ENCODE measurements at places on chromosomes 5 and 9.

DNA sequence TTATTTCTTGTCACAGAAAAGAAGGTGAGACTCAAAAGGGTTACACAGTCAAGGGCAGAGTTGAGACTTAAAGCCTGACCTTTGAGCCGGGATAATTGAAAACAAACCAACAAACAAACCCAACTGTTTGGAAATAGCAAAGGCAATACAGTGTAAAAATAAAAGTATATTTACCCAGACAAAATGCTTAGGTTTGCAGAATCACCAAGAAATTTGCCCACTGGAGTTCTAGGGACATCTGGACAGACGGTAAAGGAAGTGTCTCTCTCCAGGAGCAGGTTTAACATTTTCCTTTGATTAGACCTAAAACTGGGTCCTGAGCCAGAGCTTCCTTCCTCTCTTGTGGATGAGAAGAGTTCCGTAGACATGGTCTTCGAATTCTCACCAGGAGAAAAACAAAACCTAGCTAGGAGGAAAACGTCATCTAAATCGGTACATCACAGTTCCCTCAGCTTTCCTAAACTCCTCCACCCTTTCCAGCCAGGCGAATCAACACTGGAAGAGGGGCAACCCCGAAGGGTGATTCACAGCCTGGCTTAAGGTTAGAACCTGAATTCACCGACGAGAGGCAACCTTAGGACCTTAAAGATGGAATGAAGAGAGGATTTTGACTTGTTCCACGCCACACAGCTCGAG is 673 bp downstream of the CDC25C start:
- DNase-seq = no peak

- DNase-seq = no peak
Measured at GRCh38 chr5:157606046-157606445, 30.5 kb upstream of the ADAM19 start.

- DNase-seq = no peak
Measured at GRCh38 chr5:68337235-68337634, 121.7 kb downstream of the PIK3R1 start.

DNA sequence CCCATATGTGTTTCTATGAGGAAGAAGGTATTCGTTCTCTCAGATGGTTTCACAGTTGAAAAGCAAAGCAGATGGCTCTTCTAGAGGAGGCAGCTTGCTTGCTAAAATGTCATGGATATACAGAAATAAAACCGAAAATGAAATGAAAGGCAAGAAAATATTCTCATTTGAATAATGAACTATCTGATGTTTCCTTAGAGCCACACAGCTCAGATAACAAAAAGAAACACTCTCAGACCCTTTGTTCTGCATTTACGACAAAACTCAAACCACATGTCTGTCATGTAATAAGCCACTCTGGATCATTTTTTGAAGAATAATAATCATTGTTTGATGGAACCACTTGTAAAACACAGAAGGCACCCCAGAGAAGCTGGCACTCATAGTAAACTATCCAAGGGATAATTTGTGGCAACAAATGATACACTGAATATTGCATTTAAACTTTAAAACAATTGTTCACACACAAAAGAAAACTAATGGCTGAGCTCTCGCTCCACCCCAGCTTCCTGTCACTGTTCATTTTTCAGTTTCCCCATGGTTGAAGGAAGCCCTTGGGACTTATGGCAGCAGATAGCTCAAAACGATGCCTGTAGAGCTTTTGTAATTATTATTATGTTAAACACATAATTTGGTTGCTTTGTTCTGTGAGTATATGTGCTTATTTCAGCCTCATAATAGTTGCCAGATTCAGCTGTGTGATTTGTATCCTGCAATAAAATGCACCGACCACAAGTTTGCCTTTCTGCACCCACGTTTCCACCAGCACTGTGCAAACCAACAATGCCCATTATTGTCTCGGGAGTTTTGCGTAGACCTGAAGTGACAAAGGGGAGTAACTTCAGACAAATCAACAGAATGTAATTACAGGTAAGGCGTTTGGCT is 256.0 kb downstream of the TMEM167A start:
- no peak for DNase-seq

DNA sequence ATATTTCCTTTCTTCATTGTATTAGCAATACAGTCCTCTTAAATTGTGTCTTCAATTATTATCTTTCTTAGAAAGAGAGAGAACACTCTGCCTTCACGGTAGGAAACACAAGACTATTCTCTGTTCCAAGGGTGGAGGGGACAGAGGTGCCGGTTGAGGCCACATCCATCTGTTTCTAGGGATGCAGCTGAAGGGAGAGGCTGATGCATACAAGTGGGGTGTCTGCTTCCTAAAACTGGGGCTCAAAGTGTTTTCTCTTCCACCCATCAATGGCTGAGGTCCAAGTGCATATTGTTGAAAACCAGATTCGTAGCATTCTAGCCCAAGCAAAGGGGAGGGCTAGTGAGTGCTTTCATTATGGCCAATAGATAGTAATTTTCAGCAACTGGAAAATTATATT is 9.5 kb downstream of the IRX2 start:
- DNase-seq = no peak

DNA sequence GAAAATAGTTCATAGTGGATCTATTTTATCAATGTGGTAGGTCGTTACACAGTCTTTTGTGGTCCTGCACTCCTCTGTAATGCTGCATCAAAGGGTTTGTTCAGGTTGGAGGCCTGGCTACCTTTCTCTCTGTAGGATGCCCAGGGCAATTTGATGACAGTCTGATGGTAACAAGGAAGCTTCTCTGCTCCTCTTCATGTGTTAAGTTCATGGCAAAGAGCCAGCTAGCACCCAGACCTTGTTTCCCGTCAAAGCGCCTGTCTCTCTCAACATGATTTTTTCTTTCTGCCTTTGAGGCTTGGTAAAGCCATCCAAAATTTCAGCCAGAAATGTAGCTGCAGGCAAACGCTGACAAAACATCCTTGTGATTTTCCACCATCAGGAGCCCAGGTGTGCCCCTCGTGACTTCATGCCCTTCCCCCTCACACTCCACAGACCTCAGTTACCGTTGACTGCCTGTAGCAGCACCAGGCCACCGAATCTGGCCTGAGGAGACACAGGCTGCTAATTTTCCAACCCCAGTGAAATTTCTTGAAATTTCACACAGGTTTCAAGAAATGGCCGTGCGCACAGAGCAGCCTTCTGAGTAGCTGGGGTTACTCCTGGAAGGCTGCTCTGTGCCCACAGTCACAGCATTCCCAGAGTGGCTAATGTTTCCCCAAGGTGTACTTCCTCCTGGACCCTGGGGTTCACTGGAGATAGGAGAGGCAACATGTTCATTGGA is 292.7 kb downstream of the CWC27 start:
- peak; percentile 53 for DNase-seq

DNA sequence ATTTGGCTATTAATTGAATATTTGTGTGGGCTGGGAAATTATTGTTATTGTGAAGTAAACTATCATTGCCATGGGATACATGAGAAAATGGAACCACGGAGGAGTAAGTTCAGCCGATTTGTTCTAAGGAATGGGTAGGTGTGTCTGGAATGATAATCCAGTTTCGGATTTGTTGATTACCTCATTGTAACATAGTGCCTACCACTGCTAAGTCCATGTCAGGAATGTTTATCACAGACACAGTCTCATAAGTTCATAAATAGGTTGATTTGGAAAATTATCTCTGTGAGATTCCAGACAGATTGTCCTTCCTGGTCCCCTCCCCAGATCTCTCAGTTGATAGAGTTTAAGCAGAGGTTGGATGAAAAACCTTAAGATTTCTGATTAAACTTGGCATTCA is 78.1 kb upstream of the MAST4 start:
- no peak for DNase-seq

DNA sequence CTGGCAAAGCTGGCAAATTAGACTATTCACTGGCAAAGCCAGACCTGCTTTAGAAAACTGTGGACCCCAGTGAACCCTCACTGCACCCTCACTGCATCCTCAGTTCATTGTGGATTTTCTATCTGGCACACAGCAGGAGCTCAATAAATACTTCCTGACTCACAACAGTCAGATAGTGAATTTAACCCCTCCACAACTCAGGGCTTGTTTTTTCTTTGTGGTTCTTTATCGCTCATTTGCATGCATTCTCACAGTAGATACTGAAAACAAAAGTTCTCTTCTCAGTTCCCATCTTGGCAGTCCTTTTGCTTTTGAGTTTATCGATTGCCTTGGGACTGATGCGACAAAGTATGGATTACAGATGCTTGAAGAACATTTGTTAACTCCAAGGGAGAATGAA is 99.8 kb downstream of the ACTL7B start:
- no peak for DNase-seq

DNA sequence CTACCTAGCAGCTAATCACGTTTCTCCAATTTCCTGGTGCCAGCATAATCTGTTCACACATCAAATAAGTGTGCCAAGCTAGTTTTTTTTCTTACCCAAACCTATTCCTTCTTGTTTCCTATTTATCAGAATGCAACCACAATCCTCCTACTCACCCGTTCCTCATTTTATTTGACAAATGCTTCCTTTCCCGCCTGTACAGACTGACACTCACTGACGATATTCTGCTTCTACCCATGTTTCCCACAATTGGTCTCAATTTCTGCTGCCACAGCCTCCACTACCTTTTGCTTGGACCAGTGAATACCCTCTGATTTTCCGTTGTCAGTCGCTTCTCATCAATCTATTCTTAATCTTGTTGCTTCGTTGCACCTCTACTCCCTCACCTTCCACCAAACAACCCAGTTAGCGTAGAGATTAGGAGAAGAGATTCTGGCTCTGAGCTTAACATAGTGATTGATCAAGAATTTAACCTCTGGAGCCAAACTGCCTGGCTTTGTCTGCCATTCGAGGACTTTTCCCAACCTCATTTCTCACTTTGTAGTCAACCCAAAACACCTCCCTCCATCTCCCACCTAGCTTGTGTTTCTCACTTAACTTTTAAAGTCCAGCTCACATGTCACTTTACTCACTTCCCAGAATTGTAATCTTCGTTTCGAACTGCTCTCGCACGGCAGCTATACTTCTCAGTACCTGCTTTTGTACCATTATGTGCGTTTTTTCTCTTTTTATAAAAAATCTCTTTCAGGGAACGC is 729 bp upstream of the TMEM38B start:
- no peak for DNase-seq

GRCh38 chr9:127934986-127935385 is 2.7 kb downstream of the DPM2 start:
- no peak for DNase-seq

DNA sequence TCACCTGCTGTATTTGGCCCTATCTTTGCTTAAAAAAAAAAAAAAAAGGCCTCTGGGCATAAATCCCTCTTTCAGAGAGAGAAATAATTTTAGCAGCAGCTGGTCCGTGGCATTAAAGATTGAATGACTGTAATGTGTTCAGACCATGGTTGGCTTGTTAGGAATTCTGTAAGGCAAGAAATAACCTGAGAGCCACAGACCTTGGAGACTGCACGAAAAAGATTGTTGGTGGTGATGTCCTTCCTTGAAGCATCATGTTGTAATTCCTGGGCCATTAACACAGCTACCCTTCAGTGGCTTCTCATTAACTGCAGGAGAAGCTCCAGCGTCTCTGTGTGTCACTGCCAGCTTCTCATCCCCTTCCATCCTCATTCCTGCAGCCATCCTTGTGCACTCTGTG is 79.0 kb downstream of the SGCD start:
- DNase-seq = no peak

GRCh38 chr9:97768746-97769145 is 71.6 kb upstream of the XPA start:
- DNase-seq = no peak

GRCh38 chr9:81690251-81690851 is 1.0 kb upstream of the TLE1 start:
- no peak for DNase-seq

GRCh38 chr9:27152405-27152718 is 43.3 kb downstream of the TEK start:
- no peak for DNase-seq

GRCh38 chr5:167171056-167171455 is 1120.4 kb upstream of the WWC1 start:
- no peak for DNase-seq

DNA sequence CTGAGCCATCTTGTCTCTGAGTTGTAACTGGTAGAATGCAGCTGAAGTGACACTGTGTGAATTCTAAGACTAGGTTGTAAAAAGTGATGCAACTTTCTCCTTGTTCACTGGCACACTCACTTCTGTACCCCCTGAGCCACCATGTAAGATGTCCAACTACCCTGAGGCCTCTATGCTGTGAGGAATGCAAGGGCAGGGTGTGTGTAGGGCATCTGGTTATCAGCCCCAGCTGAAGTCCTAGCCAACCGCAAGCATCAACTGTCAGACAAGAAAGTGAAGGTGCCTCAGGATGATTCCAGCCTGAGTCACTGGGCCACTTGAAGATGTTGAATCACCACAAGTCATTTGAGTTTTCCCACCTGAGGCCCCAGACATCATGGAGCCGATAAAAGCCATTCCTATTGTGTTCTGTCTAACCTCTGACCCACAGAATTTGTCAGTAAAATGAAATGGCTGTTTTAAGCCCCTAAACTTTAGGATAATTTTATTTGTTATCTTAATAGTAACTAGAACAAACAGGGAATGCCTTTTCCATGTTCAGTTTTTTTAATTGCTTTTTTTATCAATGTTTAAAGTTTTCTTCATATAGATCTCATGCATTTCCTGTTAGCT is 18.7 kb upstream of the RHOBTB3 start:
- no peak for DNase-seq

DNA sequence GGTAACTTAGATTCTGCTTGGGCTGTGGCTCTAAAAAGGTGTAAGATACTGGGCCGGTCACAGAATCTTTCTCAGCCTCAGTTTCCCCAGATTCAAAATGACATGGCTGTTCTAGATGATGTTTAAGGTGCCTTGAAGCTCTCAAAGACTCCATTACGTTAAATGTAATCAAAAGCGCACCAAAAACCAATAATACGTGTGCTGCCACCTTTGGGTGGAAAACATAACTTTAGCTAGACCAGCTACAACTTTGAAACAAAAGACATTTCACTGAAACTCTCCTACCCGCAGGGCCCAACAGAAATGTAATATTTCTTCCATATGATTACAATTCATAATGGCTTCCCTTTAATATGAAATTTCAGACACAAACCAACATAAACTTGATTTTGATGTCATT is 35.0 kb upstream of the PCSK5 start:
- DNase-seq = peak; percentile 12

DNA sequence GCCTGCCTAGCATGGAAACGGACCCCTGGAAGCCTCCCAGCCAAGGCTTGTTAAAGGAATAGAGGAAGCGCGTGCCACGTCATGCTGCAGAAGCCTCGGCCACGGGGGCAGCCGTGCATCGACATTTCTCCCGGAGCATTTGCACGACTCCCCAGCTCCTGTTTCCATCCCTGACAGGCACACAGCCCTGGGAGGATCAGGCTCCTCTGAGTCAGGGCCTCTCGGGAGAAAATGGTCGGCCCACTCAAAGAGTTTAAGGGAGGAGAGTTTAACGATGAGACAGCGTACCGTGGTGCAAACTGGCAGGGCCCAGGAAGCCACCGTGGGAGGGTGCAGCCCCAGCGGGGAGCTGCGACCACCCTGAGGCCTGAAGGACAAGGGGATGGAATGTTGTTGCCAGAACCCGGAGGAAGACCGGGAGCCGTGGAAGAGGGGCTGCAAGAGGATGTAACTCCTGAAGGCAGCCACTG is 213.6 kb downstream of the PAX5 start:
- DNase-seq = no peak

DNA sequence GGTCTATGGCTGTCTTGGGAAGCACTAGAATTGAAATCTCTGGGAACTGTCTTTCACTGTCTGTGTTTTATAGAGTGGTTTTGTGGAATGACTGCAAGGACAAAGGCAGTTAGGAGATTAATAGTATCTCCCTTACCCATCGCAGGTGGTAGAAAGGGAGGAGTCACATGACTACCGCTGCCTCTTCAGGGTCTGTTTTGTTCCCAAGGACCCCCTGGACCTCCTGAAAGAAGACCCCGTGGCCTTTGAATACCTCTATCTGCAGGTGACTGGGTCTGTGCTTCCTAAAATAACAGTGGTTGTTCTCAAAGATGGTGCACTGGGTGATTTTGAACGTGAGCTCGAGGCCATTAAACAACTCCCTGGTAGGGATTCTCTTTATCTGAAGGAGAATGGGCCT is 22.8 kb upstream of the TRMT10B start:
- DNase-seq = no peak

Measured in esophagus muscularis mucosa (tissue), 4 donors.